ENCODE measurements at places on chromosomes 7 and 10. TPM values are rescaled to one million over a fixed set of nuclear protein-coding genes. Genes with fewer than 3 reads are reported as not detected.

RET gene
- 0.32 TPM for total RNA-seq

HTR5A gene
- not detected for total RNA-seq

SLC13A1 gene
- not detected for total RNA-seq

CALCR gene
- total RNA-seq = not detected

PDZD7 gene
- total RNA-seq = 0.91 TPM

ECD gene
- total RNA-seq = 43.5 TPM

ZCWPW1 gene
- 3.5 TPM for total RNA-seq

ADAMTS14 gene
- total RNA-seq = 0.91 TPM

ASAH2 gene
- 0.97 TPM for total RNA-seq

NRG3 gene
- total RNA-seq = not detected

MEOX2 gene
- 15.0 TPM for total RNA-seq

C7orf33 gene
- not detected for total RNA-seq

CACNB2 gene
- total RNA-seq = 1.0 TPM

RHOBTB1 gene
- total RNA-seq = 18.8 TPM

TRPV5 gene
- not detected for total RNA-seq

MCM10 gene
- total RNA-seq = 4.1 TPM

PNLIPRP2 gene
- total RNA-seq = not detected

CACUL1 gene
- 52.0 TPM for total RNA-seq

PLEKHA8 gene
- total RNA-seq = 13.1 TPM

TMEM26 gene
- 11.8 TPM for total RNA-seq

C7orf57 gene
- under 0.01 TPM for total RNA-seq

MMS19 gene
- 56.3 TPM for total RNA-seq

GRM3 gene
- not detected for total RNA-seq

FAM131B gene
- total RNA-seq = 0.54 TPM

UNCX gene
- not detected for total RNA-seq

PALD1 gene
- total RNA-seq = 1.8 TPM

PMS2 gene
- 25.5 TPM for total RNA-seq
